Activated CD4-positive, alpha-beta T cell treated with anti-CD3 and anti-CD28 coated beads, Interleukin-2, amount 10 ng/mL, durations not matched to agents 7 days and 5 days (primary cell): ENCODE measurements at places on chromosomes 11 and 22.

DNA sequence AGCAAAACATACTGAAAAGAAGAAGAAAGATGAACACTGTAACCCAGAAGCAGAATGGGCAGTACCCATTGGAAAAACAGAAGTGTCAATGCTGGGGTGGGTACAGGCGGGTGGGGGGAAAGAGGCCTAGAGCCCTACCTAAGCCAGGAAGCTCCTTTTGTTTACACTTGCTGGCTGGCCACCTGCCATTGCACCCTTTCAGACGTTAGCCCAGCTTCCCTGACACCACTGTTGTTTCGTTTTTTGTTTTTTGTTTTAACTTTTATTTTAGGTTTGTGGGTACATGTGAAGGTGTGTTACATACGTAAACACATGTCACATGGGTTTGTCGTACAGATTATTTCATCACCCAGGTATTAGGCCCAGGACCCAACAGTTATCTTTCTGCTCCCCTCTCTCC, 55.4 kb downstream of the PLEKHA7 start:
- no peaks in the 10 kb centered on the region for H3K36me3 ChIP-seq
- no peak for DNase-seq
- H3K4me1 ChIP-seq: peaks cover 27% of the 10 kb centered on the region
- H3K27ac ChIP-seq: peak overlapping the region; percentile 41

DNA sequence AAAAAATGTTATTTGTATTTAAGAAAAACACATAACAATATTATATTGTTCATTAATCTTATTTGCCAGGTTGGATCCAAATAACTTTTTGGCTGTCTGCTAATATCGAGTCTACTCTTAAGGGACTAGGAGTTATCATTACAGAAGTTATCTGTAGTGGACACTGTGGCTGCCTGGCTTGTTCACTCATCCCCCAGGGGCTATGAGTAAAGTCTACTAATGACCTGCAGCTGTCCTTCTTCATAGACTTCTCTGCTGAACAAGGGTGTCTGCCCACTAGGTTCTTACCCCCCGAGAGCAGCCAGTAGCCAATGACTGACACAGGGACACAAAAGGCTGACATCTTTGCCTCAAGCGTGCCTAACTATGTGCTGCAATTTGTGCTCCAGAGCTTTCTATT, 69.7 kb downstream of the APIP start:
- H3K27ac ChIP-seq: no peak overlapping the region
- no peaks in the 10 kb centered on the region for H3K4me1 ChIP-seq
- H3K27me3 ChIP-seq: peaks cover 13% of the 10 kb centered on the region
- H3K36me3 ChIP-seq: no peaks in the 10 kb centered on the region
- H3K4me3 ChIP-seq: no peak overlapping the region
- no peak for DNase-seq

GRCh38 chr11:19615341-19616183, 97.1 kb upstream of the NAV2 start:
- no peak for DNase-seq
- H3K27ac ChIP-seq: no peak overlapping the region
- H3K27me3 ChIP-seq: no peaks in the 10 kb centered on the region
- no peaks in the 10 kb centered on the region for H3K36me3 ChIP-seq
- no peaks in the 10 kb centered on the region for H3K4me1 ChIP-seq
- no peak overlapping the region for H3K4me3 ChIP-seq

DNA sequence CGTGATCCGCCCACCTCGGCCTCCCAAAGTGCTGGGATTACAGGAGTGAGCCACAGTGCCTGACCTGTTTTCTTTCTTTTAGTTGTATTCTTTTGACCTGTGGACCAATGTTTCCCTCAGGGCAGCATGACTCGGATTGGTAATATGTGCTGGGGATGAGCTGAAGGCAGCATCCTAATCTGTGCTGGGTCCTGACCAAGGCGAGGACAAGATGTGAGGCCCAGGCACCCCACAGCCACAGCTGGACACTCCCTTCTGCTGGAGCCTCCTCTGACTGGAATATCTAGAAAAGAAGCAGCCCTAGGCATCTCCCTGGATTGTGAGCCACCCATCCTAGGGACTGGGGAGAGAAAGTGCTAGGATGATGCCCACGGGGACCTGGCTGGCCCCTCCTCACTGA, 105.4 kb downstream of the PDE2A start:
- peaks cover 11% of the 10 kb centered on the region for H3K4me1 ChIP-seq
- no peak overlapping the region for H3K27ac ChIP-seq
- no peak for DNase-seq
- no peak overlapping the region for H3K4me3 ChIP-seq
- H3K36me3 ChIP-seq: no peaks in the 10 kb centered on the region
- H3K27me3 ChIP-seq: peaks cover 12% of the 10 kb centered on the region

- H3K27me3 ChIP-seq: no peaks in the 10 kb centered on the region
- no peak for DNase-seq
- H3K4me3 ChIP-seq: peak overlapping the region; percentile 32
- peaks cover 36% of the 10 kb centered on the region for H3K4me1 ChIP-seq
Measured at GRCh38 chr11:65871811-65872548, 620 bp downstream of the EFEMP2 start.

DNA sequence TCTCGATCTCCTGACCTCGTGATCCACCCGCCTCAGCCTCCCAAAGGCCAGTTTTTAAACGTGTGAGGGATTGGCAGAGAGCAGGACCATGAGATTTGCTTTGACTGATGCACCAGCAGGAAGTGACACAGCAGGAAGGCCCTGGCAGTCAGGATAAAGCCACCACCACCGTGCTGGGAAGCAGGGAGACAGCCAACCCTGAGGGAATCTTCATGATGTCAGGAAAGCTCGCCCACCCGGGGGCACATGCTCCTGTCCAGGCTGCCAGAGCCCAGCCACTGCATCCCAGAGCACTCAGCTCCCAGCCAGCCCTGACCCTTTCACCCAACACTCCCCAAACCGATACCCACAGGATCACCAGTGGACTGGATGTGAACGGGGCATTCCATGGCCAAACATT, 6.1 kb downstream of the TUBGCP6 start:
- peaks cover 30% of the 10 kb centered on the region for H3K4me1 ChIP-seq
- DNase-seq: no peak
- H3K4me3 ChIP-seq: no peak overlapping the region
- no peaks in the 10 kb centered on the region for H3K27me3 ChIP-seq

- no peak overlapping the region for H3K27ac ChIP-seq
- peaks cover 2% of the 10 kb centered on the region for H3K36me3 ChIP-seq
- no peak for DNase-seq
- no peak overlapping the region for H3K4me3 ChIP-seq
- no peaks in the 10 kb centered on the region for H3K27me3 ChIP-seq
Measured at GRCh38 chr11:83115026-83115425, 41.9 kb upstream of the PCF11 start.

DNA sequence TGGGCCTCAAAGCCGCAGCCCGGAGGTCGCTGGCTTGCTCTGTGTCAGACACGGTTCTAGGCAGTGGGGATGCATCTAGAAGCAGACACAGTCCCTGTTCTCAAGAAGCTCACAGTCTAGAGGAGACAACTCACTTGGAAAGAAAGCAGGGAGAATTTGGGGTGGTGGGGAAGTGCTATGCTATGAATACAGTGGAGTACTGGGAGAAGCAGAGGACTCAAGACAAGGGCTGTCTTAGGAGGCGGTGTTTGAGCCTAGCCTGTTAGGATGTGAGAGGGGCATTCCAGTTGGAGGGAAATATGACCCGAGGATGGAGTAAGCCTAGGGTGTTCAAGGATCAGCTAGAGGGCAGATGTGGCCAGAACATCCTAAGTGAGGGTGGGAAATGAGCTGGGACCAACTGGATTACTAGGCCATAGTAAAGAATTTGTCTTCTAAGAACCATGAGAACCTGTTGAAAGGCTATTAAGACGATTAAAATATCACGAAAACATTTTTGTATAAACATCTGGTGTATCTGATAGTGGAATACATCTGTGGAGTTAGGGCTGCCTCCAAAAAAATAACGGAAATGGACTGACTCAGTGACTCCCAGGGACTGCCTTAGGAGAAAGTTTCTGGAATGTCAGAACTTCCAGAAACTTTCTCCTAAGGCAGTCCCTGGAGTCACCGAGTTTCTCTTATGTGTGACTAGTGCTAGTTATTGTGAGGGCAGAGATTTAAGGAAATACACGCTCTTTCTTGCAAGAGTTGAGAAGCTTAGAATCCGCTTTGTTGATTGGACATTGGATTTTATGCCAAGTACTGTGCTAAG, 1.1 kb upstream of the PITPNB start:
- no peaks in the 10 kb centered on the region for H3K27me3 ChIP-seq
- peak overlapping the region; percentile 98 for H3K27ac ChIP-seq
- DNase-seq: no peak
- peak overlapping the region; percentile 93 for H3K4me3 ChIP-seq
- H3K4me1 ChIP-seq: peaks cover 56% of the 10 kb centered on the region
- peaks cover 45% of the 10 kb centered on the region for H3K36me3 ChIP-seq

DNA sequence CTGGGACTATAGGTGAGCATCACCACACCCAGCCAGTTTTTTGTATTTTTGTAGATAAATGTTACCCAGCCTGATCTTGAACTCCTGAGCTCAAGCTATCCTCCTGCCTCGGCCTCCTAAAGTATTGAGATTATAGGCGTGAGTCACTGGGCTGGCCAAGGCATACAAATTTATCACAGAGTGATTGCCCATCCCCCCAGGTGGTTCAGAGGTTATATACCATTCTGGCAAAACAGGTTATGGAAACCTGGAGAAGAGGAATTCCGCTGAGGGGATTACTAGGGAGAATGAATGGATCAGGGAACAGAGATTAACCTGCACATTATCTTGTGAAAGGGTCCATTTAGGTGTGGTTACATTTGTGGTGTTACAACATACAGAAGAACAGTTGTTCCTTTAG, 8.1 kb downstream of the ATG13 start:
- DNase-seq: no peak
- H3K27me3 ChIP-seq: no peaks in the 10 kb centered on the region
- H3K36me3 ChIP-seq: peaks cover 38% of the 10 kb centered on the region
- H3K4me1 ChIP-seq: peaks cover 16% of the 10 kb centered on the region
- H3K27ac ChIP-seq: no peak overlapping the region

DNA sequence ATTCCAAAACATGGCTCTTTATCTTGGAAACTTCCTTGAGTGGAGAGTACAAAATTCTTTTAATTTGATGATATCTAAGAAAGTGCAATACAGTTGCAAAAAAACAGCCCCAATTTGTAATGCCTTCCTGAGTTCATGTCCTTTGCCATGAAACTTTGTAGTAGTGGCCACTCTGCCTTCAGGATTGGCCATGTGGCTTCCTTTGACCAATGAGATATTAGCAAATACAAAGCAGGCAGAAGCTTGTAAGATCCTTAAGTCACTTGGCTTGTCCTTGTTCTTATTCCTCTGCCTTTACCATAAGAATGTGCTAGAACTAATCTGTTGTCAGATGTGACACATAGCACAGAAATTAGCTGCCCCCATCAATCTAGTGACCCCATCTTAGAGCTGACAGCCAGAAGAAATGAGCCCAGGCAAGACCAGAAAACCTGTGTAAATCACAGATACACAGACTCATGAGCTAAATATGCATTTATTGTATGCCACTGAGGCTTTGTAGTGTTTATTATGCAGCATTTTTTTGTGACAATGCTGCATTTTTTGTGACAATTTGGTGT, 29.8 kb upstream of the BLID start:
- peaks cover 2% of the 10 kb centered on the region for H3K27me3 ChIP-seq
- no peak for DNase-seq
- no peaks in the 10 kb centered on the region for H3K36me3 ChIP-seq
- no peak overlapping the region for H3K27ac ChIP-seq
- H3K4me1 ChIP-seq: no peaks in the 10 kb centered on the region
- no peak overlapping the region for H3K4me3 ChIP-seq

DNA sequence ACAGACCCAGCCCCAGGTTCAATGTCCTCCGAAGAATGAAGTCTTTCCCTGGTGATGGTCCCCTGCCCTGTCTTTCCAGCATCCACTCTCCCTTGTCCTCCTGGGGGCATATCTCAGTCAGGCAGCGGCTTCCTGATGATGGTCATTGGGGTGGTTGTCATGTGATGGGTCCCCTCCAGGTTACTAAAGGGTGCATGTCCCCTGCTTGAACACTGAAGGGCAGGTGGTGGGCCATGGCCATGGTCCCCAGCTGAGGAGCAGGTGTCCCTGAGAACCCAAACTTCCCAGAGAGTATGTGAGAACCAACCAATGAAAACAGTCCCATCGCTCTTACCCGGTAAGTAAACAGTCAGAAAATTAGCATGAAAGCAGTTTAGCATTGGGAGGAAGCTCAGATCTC, 14.1 kb downstream of the APOL1 start:
- H3K27me3 ChIP-seq: no peaks in the 10 kb centered on the region
- no peak overlapping the region for H3K27ac ChIP-seq
- H3K4me1 ChIP-seq: peaks cover 2% of the 10 kb centered on the region
